ENCODE measurements at places on chromosomes 11 and 22.
A peak's percentile ranks its signal among the peaks of the same experiment; 100 is the strongest.

- DNase-seq: no peak
Measured at GRCh38 chr22:34972191-34972897, 93.6 kb upstream of the ISX start.

DNA sequence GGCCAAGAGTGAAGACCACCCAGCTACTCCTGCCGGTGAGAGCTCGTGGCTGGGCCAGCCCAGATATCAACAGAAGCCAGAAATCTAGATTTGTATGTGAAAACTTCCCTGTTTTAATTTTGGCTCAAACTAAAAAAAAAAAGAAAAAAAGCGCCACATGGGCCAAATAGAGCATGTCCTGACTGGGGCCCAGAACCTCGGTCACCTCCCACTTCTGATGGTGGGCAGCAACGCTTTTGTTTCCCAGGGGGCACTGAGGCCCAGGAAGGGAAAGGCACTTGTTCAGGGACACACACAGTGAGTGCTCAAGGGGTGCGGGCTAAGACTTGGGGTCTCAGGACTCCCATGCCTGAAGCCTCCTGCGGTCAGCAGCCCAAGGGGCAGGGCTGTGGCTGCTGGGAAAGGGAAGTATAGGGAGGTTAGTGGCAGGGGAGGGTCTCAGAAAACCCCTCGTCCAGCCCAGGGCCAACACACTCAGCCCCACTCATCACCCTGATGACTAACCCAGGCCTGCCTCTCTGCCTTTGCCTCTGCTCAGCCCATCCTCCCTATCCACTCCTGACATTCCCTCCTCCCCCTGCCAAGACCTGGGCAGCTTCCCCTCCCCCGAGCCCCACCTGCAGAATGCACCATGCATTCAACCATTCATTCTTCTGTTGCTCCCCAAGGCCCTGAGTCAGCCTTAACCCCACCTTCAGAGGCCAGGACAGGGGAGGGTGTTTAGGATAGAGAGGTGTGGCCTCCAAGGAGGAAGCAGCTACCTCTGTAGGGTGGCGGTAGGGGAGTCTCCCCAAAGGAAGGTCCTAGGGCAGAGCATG is 30.0 kb upstream of the TCF20 start:
- no peak for DNase-seq

DNA sequence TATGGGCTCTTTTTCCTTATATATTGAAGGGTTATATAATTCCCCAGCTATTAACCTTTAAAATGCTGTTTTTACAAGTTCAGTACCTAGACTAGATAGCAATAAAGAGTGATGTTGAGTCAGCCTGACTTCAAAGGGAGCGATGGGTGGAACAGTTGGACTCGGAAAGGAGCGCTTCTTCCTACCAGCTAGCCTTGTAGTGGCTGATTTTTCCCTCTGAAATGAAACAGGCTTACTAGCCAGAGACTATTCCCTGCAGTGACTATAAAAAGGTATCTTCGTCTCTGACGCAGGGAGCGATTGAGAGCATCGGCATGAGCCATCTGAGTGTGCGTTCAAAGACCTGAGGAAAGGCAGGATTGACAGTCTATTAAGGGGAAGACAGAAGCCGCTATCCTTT is 66.0 kb upstream of the GRAMD1B start:
- no peak for DNase-seq

GRCh38 chr11:4560467-4560866 is 15.5 kb downstream of the OR52M1 start:
- DNase-seq: no peak

DNA sequence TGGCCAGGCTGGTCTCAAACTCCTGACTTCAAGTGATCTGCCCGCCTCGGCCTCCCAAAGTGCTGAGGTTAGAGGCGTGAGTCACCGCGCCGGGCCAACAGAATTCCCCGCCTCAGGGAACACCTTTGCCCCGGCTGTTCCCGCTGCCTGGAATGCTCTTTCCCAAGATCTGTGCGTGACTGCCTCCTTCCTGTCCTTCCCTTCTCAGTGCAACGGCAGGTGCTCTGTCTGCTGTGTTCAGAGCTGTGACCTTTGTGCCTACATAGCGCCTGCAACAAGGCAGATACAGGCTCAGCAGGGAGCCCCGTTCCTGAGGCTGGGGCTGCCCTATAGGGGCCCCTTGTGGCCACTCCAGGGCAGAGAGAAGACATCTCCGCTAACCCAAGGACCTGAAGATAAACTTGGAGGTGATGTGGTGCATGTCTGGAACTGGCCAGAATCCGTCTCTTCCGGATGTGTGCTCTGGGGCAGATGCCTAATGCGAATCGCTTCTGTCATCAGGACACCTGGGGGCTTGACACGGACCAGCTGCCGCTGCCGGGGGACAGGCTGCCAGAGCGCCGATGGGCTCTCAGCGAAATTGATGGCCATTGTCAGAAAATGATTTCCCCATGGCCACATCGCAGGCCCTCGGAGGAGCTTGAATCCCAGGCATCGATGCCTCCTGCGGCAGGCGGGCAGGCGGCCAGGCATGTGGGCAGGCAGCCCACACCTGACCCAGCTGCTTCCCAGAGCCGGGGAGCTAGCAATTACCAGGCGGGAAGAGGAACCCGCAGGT is 43.5 kb upstream of the TCF20 start:
- no peak for DNase-seq

DNA sequence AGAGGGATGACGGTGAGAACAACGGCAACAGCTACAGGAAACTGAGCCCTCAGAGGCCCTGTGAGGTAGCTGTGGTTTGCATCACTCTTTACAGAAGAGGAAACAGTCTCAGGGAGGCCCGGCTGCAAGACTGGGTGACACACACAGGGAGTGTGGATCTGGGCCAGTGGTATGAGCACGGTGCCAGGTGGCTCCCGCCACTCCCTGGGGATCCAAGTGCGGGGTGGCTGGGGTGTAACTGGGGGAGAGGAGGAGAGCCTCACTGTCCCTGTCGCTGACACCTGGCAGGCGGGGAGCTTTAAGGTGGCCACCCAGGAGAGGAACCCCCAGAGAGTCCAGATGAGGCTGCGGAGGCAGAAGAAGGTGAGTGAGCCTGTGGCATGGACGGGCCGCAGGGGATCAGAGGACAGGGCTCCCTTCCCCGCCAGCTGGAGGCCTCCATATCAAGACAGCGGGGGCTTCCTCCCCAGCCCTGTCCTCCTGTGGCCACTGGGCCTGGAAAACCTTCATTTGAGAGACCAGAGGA is 5.6 kb downstream of the RGL4 start:
- peak; percentile 63 for DNase-seq

GRCh38 chr11:28703371-28703770 is 595.2 kb downstream of the METTL15 start:
- DNase-seq: no peak

GRCh38 chr22:42868751-42869251 is 11.7 kb upstream of the ARFGAP3 start:
- no peak for DNase-seq

- DNase-seq: no peak
Measured at GRCh38 chr11:128232588-128232987, 354.8 kb downstream of the ETS1 start.

DNA sequence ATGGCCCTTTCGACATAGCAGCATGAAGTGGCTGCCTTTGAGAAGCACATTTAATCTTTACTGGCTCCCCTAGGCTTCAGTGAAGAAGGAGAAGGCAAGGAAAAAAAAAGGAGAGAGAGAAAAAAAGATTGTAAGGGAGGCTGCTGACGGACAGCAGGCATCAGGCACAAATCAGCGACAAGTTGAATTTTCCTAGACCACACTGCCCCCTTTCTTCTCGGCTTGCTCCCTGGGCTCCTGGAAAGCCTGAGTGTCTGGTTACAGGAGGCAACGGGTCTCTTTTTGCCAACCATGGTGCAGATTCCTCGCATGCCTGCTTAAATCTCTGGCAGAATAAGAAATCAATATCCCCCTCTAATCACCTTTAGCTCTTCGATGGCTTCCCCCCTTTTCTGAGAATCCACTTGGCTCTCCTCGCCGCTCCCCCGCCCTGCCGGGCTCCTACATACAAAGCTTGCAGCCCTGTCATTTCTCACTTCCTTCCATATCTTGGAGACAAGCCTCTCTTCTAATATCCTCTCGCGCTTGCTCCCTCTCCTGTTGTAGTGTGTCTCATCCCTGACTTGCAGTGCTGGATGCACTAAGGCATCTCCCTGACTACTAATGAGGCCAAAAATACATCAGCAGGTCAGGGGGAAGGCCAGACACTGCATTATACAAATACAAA is 14.3 kb downstream of the BLID start:
- no peak for DNase-seq

DNA sequence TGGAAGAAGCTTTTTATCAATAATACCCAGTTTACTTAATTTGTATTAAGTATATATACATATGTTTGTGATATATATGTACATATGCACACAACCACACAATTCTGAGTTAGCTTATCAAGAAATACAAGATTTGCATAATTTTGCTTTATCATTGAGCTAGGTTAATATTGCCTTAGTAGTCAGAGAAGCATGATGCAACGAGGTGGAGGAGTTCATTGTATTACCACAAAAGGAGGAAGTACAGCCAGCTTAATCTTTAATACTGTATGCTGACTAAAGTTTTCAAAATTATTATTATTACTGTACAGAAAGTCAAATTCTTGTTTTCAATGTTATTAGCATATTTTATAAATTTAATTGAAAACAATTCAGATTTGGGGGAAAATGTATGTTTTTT is 278.4 kb upstream of the PDGFD start:
- no peak for DNase-seq

- DNase-seq: peak; percentile 30
Measured at GRCh38 chr11:1087279-1087960, 12.7 kb downstream of the MUC2 start.

- no peak for DNase-seq
Measured at GRCh38 chr22:45334068-45334467, 24.3 kb downstream of the FAM118A start.

GRCh38 chr22:26066534-26066933 is 102.7 kb upstream of the SEZ6L start:
- no peak for DNase-seq

DNA sequence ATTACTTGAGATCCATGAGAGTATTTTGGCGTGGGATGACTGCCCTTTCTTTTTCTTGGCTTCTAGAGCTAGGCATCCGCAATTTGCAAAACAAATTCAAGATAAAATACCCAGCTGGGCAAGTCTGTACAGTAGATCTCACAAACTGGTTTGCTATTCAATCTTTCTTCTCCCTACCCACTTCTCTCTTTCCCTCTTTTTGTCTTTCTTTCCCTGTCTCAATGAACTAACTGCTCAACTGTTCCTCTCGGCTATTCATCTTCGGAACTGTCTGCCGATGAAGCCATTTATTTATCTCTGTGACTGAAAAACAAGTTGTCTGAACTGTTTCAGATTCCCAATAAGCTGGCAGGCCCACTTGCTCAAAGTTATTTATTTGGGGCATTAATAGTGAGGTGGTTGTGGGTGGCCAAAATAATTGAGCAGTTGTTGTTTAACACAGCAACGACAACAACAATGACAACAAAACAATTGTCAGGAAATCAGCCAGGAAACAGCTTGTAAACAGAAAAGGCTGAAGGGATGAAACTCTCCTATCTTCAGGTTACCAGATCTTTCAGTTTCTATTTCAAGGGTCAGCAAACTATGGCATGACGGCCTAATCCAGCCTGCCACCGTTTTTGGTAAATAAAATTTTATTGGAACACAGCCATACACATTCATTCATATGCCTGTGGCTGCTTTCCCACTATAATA is 76.0 kb upstream of the MTMR2 start:
- no peak for DNase-seq

DNA sequence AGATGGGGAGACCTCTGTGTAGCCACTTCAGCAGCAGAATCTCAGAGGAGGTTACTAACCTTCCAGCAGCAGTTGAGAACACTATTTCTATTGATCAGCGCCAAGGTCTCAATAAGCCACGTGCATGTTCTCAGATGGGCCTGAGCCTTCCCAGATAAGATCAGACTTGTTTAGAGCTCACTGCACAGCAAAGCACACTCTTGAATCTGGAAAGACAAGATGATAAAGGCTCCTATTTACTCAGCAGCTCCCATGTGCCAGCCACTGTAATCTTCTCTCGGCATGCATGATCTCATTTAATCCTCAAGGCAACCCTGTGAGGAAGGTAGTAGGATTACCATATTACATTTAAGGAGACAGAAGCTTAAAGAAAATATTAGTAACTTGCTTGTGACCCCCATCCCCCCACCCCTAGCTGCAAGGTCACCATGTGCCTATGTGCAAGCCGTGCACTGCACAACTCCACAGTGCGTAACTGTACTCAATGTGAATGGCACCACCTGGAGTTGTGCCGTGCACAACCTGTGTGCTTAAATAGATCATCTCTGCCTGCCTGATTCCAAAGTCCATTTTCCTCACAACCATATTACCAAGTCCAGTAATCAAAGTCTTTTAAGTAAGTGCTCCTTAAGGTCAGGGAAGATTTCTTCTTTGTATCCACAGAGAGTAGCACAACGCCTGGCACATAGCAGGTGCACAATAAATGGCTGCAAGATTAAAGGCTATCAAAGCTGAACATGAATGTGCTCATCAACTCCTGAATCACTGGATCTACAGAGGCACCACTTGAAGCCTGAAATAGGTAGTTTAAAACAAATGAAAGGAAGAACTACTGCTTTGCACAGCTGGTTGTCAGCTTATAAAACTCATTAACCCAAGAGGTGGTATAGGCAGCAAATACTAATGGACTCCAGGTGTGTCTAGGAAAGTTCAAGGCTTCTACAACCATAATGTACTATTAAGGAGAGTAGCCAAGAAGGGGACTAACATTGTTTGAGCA is 293.8 kb downstream of the BUD13 start:
- DNase-seq: no peak

GRCh38 chr22:31509061-31509762 is 12.9 kb downstream of the SFI1 start:
- DNase-seq: no peak

DNA sequence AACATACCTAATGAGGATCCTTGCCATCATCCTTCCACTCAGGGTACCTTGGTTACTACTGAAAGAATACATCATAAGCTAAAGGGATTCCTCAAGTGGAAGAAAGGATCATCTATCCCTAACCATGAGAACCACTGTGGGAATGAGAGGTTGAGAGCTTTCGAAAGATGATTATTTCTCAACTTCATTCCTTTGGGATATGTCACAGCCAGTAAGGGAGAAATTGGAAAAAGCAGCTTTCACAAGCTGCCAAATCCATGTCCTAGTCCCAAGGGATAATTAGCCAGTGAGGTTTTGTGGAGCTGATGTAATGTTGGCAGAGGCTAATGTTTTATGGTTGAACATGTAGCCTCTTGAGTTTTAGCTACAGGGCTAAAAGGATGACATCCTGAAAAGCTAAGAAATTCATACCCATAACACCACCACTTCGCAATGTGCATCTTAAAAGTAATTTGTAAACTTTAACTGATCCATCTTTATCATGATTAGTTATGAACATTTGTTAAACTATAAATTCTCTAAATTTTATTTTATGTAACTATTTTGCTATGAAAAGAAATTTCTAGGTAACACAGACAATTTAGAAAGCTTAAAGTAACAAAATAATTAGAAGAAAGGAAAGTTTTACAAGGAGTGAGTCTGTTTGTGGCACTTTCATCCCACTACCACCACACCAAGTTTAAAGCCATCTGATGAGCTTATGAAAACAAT is 123.9 kb downstream of the MRTFA start:
- DNase-seq: no peak

Measured in activated CD4-positive, CD25-positive, alpha-beta regulatory T cell treated with anti-CD3 and anti-CD28 coated beads, Interleukin-2, amount 50 U/mL, for 72 hours (primary cell).